ENCODE measurements at places on chromosomes 2 and 18.

DNA sequence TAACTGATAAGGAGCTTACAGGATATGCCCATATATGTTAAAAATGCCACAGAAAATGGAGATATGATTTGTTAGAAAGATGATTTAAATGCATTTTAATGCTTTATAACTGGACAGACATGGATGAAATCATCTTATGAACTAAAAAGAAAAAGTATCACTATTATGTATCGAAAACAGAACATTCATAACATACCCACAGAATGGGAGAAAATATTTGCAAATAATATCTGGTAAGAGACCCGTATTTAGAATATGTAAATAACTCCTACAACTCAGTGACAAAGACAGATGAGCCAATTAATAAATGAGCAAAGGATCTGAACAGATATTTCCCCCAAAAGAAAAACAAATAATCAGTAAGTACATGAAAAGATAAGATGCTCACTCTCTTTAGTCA is 24.3 kb upstream of the MGAT5 start:
- DNase-seq: no peak

- no peak for DNase-seq
These were observed 77.5 kb downstream of the EIF2AK3 start for GRCh38 chr2:88549616-88550292.

DNA sequence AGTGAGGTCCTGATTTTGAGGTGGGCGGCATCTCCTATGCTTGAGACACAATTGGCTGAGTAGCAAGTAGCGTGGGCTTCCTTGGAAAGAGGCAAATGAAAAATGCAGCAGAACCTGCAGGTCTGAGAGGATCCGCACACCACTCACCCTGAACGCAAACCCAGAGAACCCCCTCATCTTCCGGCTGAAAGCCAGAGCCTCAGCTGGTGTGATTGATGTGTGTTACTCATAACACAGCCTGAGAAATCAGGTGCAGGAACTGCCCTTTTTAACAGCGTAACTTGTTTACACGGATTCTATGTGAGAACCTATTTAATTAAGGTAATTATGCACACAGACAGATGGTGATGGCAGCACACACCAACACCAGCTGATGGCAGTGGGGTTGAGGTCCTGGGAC is 123.4 kb downstream of the MRO start:
- DNase-seq: no peak

DNA sequence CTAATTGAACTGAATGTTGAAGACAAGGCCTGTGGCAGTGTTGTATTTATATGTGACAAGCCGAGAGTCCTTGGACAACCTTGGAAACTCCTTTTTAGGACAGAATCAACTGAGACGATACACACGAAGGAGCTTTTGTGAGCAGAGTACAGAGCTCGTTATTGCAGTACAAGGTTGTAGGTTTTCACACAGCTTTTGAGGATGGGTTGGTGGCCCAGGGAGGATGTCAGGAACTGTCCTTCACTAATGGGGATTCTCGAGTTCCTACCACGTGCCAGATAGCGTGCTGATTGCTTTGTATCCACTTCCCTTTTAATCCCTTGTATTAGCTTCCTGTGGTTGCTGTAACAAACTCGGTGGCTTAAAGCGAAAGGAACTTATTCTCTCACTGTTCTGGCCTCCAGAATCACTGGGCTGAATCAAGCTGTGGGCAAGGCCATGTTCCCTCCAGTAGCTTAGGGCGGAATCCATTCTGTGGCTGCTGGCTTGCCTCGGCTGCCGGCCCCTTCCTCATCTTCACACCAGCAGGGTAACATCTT is 20.2 kb downstream of the INPP4A start:
- DNase-seq: no peak

GRCh38 chr2:108988796-108989713 is at the start of gene EDAR:
Gene EDAR (minus strand): TSS chr2:108989220. CDS start chr2:108931014, 58,206 bp downstream.
- DNase-seq: peak; percentile 62
